NK-92 treated with Interleukin-12 subunit alpha and Interleukin-12 subunit beta, amount 100 ng/mL, for 24 hours (cell line): ENCODE measurements at places on chromosomes 1 and 21.

- DNase-seq = no peak
Observed at GRCh38 chr1:47776667-47777131, 220.5 kb downstream of the TRABD2B start.

DNA sequence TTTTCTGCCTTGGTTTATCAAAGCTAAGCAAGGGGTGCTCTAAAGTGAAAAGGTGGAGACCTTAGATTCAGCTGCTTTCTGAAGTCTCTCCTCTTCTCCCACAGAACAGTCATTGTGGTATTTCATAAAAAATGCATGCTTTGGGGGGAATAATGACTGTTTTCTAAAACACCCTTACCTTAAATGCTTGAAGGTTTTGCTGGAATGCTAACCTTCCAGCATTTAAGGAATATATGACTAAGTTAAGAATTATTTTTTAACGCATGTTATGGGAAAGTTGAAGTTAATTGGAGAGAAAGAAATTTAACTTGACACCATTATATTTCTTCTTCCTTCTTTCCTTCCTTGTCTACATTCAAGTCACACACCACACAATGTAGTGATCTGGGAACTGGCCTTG lies 162.5 kb downstream of the ROR1 start:
- no peak for DNase-seq

- DNase-seq = no peak
Observed at GRCh38 chr1:177928194-177928593, 41.7 kb downstream of the SEC16B start.

GRCh38 chr1:12386130-12386529 lies 156.3 kb downstream of the VPS13D start:
- DNase-seq = no peak

GRCh38 chr1:65065524-65066418 lies 82.2 kb upstream of the AK4 start:
- DNase-seq = no peak

DNA sequence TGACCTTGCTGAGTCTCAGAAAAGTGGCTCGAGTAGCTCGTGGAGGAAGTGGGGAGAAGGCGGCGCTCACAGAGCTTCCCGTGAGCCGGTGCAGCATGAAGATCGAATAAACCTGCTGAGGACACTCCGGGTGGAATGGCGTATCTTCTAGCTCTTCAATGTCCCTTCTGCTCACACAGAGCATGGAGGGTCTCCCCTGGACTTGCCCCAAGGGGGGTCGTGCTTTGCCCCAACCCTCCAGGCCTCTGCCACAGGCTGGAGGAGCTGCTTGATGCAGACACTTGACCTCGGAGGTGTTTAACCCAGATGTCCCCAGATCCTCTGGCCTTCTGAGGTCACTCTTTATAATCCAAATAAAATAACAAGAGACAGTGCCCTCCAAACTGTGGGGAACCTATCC lies 2.2 kb upstream of the KRTAP10-12 start:
- DNase-seq = no peak

GRCh38 chr1:242546849-242547729 lies 22.6 kb upstream of the PLD5 start:
- DNase-seq = no peak

DNA sequence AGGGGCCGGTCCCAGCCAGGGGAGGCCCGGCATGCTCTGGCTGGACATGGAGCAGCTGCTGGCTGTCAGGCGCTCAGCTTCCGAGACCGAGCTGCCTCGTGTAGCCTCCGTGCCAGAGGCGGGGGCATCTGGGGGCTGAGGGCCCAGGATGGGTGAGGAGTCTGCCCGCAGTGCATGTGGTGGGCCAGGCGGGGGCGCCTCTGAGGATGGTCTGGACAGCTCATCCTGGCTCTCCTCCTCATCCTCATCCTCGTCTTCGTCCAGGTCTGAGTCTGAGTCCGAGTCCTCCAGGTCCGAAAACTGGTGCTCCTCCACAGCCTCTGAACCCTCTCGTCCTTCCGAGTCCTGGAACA lies 28.9 kb upstream of the EDN2 start:
- no peak for DNase-seq
